NCI-H187 treated with DMSO at 0.1 percent for 48 hours (cell line): ENCODE measurements at places on chromosomes 7 and 10.
A peak's percentile ranks its signal among the peaks of the same experiment; 100 is the strongest.

GRCh38 chr10:75547391-75548298 lies 116.2 kb downstream of the LRMDA start:
- DNase-seq: no peak

GRCh38 chr10:35705051-35705450 lies 63.0 kb upstream of the FZD8 start:
- DNase-seq: no peak

GRCh38 chr7:108181073-108181985 lies 51.2 kb upstream of the LAMB4 start:
- DNase-seq: peak; percentile 75

- DNase-seq: no peak
These were observed 7.7 kb upstream of the GSTK1 start for GRCh38 chr7:143255564-143255963.

GRCh38 chr7:30460246-30460633 lies 18.3 kb downstream of the NOD1 start:
- no peak for DNase-seq

GRCh38 chr7:18445483-18445882 lies 50.1 kb upstream of the HDAC9 start:
- no peak for DNase-seq

DNA sequence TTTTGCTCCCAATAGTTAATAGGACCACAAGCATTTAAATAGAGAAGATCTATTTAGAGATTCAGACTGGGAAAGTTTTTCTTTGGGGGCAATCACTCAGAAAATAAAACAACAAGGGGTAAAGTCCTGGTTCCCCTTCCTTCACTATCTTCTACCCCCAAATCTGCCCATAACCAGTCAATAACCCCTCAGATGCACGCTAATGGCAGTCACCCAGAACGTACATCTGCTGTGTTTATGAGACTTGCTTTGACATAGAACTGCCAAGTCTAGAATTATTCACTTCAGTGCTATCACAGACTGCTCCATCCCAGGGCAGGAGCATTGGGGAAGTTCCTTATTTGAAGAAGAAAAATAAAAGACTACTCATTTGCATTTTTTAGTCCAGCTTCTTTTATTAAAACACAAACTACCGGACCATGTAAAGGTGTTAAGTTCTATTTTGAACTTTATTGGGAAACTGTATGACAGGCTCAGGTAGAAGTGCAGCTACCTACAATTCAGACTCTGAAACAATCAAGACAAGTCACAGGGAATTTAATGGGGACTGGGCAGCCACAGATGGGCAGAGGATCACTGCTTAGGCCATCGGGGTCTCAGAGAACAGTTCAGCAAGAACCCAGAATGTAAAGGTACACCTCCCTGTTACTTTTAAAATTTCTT lies 38.4 kb downstream of the ANK3 start:
- no peak for DNase-seq
